ENCODE measurements at places on chromosomes 3 and 15.

DNA sequence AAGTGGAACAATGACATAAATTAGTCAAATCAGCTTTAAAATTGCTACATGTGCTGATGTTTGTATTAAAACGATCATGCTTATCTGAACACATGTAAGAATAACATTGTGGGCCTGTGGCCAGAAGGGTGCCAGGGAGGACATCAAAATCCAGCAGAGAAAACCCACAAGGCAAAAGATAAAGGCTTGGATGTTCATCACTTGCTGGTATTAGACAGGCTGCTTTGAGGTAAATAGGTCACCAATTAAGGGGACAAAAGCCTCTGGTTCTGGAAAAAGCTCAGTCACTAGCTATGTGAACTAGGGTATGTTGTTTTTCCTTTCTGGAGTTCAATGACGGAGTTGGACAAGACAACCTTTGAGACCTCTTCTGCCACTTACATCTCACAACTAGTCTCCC, 74.4 kb upstream of the TMEM108 start:
- no peak for DNase-seq

GRCh38 chr3:119148493-119149180, 2.7 kb downstream of the TEX55 start:
- peak; percentile 69 for DNase-seq

DNA sequence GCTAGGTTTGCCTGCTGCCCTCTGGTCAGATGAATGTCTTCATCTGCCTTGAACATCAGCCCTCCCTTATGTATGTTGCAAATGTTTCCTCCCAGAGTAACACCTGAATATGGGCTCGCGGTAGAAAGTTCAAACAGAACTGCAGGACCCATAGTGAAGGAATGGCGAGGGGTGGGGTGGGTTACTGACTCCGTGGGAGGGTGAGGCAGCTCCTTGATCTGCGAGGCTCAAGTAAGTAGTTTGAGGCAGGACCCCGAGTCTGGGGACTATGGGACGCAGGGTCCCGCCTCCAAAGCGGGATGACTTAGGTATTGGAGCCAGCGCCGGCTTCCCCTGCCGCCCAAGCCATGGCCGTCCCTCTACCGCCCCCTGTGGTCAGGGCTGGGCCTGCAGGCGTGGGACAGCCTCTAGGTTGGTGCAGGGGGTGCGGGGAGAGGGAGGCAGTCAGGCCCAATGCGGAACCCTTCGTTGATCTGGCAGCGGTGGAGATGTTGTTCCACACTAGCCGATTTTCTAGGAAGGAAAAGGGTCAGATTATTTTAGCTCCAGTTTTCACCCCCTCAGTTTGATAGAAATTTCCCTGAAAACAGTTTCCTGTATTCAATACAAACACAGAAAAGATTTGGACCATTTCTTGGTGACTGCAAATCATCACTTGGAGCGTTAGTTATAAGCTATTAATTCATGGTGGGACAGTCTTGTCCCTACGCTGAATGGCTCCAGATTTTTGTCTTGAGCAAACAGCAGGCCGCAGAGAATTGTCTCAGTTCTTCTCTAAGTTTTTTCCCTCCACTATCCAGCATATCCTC, 72.3 kb downstream of the CORO2B start:
- no peak for DNase-seq

DNA sequence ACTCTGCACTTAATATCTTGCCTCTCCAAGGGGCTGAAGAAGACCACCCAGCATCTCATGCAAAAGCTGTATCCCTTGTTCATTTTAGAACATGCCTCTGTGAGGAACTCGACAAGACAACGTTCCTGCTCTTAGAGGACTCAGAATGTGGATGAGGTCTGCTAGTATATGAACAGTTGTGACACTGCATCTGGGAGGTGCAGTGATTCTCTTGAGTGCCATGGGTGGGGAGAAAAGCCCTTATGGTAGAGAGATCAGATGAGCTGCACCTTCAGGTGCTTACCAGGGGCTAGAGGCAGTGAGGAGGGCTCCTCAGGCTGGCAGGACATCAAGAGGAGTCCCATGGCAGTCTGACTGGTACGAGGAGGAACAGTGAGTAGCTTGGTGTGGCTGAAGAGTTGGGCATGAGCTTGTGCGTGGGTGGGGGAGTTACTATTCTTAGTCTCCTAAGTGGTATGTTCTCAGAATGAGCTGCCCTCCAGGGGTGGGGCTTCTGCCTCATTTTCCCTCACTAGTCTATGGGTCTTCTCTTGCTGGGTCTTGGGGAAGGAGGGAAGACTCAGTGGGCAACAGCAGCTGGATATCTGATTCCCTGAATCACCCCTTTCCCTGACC, 56.7 kb upstream of the ATP2B2 start:
- no peak for DNase-seq

GRCh38 chr3:194906229-194906629, 220.5 kb downstream of the FAM43A start:
- peak; percentile 52 for DNase-seq

DNA sequence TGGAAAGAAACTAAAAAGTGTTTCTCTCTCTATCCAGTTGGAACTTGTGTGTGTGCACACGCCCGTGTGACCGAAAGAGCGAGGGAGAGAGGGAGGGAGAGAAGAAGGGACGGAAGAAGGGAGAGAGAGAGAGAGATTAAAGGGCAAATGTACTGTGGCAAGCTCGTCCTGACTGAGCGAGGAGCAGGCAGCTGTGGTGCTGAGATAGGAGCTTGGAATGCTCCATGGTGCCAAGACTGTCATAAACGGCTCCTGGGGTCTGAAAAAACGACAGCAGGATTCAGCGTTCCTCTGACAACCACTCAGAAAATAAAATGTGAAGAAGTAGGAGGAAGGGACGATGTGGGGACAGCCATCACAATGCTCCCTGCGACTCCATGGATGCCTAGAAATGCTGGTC, 276.0 kb downstream of the SV2B start:
- no peak for DNase-seq

Measured in GM23248 (cell line).